NCI-H1105 (cell line): ENCODE measurements at places on chromosomes 3 and 15.

DNA sequence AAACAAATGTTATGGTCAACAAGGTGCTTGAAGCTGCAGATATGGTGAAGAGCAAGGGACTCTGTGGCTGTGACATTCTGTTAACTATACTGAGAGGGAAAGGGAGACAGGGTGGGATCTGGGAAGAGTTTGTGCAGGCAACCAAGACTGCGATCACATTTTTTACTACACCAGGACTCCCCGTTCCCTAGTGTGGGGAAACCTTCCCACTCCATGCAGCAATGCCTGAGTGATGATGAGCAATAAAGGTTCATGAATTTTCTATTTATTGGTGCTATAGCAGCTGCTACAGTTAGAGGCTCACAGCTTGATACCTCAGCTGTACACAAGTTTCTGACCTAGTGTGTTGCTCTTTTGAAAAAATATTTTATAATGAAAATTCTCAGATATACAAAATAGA lies 160.9 kb upstream of the SGO1 start:
- no peak for DNase-seq

- no peak for DNase-seq
Observed at GRCh38 chr15:94844198-94844537, 612.8 kb downstream of the MCTP2 start.

DNA sequence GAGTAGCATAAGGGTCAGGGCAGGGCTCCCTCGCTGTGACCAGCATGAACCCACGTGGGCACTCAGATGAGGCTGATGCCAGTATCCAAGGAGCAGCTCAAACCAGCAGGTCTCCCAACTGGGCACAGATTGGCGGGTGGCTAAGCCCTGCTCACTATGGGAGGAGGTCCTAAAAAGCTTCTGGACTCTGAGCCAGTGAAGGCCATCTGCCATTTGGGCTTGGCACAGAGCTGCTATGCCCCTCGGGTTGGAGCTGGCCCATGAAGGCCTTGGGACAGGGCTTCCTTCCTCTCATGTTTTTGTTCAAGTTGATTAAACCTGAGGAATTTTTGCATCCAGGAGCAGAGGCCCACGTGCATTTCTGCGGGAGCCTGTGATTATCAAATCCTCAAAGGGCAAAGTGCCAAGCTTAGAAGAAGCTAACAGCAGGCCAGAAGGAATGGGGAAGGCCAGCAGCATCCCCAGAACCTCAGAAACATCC lies 4.3 kb upstream of the STRA6 start:
- no peak for DNase-seq

DNA sequence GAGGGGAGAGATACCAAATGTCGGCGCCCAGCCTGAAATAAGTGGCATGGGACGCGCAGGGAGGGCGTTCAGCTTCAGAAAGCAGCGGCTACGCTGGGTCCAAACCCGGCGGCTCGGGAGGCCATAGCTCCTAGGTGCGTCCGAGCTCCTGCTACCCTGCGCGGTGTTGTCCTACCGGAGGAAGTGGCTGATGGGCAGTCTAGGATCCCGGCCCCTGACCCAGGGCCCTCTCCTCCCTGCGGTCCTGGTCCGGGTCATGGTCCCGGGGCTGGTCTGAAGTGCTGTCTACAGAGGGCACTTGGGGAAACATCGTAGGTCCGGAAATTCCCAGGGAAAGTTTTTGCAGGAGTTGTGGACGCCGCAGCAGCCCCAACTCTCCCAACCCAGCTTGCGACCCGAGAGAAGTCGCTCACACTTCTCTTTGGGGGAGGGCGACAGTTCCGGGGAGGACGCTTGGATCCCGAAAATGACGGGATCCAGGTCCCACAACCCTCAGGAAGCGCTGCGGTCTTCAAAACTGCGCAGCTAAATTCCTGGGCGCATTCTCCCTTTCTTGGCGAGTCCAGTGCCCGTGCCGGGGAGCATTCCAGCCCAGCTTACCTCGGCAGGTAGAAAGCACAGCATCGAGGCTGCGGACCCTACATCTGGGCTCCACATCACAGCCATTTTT lies 9.1 kb upstream of the FOXB1 start:
- DNase-seq, result no peak

DNA sequence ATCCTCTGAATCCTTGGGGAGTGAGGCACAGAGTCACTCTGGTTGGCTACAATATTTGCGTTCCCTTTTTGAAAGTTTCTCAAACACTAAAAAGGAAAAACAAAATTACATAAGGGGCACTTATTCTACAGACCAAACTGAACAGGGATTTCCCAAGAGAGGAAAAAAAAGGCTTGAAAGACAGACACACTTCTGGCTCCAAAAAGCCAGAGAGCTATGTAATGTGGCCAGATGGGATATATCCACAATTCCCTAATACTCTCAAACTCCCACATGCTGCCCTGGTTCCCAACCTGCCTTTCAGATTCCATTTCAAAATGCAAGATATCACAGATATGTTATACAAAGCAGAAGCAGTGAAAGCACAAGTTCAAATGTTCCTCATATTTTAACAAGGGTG lies 1.6 kb downstream of the FRMD4B start:
- DNase-seq, result no peak

DNA sequence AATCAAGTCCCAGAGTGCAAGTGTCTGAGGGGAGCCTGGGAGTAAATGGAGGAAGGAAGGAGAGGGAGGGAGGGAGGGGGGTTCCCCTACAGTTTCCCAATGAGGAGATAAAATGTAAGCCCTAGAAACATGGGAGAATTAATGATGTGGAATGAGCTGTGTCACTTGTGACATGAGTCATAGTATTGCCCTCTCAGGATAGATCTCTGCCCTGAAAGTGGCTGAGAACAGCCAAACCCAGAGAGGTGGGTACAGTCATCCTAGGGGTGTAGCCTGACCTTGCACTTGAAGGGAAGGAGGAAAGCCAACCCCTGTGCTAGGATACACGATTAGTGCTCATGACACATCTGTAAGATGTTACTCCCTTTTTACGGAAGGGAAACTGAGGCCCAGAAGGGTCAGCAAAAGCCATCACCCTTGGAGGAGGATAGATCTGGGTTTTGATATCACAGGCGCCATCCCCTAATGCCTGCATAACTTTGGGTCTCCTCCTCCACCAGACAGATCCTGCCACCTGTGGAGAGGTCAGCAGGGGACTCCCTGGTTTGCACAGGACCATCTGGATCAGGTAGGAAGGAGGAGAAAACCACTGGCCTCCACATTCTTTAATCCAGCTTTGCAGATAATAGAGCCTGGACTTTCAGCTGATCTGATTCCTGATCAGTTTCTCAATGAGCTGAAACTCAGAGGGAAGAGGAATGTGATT lies 23.1 kb upstream of the USP3 start:
- no peak for DNase-seq

DNA sequence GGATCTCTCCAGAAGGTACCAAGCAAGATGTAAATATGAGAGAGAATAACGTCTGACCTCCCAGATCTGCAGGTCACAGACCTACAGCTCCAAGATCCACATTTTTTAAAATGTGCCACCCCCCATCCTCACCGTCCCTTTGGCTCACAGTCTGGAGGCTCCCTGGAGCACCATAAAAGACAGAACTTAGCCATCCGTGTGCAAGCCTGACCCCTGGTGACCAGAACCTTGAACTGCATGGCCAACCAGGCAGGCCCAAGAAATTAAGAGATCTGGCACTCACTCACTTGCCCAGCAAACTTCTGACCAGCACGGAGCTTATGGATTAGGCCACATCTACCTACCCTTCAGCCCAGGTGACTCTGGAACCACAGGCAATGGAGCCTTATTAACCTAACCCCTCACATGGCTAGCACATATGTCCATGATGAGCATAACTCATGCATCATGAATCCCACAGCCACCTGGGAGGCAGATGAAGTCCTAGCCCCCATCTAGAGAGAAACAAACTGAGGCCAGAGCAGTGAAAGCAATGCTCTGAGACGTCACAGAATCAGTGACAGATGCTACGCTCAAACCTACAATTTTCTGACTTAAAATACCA lies 275.3 kb downstream of the UACA start:
- DNase-seq, result peak; percentile 57

DNA sequence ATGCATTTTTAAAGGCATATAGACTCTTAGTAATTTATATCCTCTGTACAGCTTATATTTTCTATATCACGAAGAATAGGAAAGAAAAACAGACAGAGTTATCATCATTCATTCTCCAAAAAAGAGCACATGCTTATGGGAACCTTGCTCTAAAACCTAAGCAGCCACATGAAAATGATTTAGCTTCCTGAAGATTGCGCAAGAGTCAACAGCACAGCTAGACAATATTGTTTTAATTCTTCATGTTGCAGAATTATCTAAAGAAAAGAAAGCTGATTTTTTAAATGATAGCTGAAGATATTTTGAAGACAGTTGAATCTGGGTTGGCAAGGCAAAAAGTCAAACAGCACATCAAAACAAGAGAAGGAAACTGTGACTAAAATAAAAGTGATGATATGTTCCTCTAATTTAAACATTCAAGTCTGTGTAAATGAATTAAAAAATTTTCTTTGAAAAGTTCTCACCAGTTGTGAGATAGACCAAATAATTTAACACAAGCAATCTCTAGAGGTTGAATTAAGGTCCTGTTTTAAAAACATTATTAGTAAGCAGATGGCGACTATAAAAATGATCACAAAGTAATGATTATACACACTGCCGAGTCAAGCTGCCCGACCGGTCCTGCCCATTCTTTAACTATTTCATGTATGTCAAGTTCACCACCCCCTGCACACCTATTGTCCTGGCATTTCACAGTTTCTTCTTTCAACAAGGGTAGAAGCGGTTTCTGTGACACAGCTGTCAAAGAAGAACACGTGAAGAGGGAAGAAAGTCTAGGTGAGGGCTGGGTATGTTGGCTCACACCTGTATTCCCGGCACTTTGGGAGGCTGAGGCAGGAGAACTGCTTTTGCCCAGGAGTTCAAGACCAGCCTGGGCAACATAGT lies 74.2 kb upstream of the BHLHE40 start:
- no peak for DNase-seq

DNA sequence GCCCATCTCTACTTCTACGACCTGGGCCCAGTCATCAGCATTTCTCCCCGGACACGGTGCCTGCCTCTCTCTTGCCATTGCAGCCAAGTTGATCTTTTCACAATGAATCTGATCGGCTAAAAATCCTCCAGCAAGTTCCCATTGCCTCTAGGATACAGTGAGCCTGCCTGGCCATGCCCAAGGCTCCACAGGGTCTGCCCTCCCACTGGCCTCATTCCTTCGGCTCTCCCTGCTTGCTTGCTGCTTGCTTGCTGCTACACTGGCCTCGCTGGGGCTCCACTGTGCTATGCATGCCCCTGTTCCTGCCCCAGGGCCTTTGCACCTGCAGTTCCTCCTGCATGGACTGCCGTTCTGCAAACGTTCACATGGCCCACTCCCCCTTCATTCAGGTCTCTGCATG lies 2.0 kb downstream of the ABTB1 start:
- no peak for DNase-seq

DNA sequence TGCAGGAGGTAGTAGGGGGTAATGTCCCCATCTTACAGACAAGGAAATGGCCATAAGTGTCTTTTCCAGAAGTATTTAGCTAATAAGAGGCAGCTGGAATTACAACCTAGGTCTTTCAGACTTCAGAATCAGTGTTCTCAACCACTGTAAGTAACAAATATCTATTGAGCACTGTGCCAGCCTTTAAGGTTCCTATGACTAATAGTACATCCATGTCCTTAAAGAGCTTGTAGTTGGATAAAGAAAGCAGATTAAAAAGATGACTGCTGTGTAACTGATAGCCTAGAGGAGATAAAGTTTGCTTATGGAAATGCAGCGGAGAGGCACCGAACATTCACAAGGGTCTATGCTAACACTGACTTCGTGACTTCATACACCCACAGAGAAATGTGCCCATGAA lies 136.0 kb downstream of the KCNMB2 start:
- DNase-seq, result no peak

- peak; percentile 54 for DNase-seq
Observed at GRCh38 chr15:27426805-27427204, 455.8 kb downstream of the GABRG3 start.

DNA sequence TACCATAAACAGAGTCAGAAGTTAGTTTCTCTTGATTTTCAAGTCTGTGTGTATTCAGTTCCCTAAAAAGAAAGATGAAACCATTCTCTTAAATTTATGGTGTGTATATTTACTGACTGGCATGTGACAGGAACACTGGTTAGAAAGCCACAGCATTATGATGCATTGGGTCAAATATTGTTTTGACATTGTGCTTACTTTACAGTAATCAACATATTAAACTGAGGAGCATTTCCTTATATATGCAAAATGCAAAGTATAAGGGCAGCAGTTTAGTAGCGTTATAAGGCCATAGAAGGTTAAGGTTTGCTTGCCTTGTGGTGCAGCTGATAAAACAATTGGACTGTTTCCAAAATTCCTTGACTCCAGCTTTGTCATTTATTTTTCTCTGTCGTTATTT lies 72.9 kb downstream of the EPHA3 start:
- no peak for DNase-seq

DNA sequence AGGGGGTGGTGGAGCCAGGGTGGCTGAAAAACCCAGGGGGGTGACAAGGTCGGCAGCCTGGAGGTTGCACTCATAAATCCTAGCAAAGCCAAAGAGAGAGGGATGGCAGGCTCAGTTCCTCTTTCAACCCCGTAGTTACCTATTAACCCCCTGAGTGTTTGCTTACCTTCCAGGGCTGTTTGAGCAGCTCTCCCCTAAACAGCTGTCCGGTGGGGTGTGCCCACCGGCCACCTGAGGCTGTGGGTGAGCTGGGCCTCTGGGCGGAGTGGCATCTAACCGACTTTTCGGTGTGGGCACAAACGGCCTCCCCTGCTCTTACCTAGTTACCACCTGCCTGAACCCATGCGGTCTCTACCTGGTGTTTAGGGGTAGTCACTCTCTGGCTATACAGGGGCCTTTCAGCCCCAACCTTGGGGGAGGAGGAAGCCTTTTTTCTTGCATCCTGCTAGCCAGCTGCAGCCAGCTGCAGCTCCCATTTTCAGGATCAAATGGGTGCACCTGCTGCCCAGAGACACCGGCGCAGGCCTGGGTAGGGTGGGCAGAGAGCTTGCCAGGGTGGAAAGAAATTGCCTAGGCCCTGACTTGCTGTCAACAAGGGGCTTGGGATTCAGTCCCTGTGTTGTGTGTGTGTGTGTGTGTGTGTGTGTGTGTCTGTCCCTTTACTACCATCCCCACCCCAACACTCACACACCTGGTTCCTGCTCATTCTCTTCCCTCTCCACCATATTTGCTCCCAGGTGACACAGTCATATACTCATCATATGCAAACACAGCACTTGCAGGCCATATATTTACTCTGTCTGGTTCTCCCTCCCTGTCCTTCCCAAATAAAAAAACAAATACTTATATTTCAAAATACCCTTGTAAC lies 3.7 kb downstream of the DLL4 start:
- no peak for DNase-seq

DNA sequence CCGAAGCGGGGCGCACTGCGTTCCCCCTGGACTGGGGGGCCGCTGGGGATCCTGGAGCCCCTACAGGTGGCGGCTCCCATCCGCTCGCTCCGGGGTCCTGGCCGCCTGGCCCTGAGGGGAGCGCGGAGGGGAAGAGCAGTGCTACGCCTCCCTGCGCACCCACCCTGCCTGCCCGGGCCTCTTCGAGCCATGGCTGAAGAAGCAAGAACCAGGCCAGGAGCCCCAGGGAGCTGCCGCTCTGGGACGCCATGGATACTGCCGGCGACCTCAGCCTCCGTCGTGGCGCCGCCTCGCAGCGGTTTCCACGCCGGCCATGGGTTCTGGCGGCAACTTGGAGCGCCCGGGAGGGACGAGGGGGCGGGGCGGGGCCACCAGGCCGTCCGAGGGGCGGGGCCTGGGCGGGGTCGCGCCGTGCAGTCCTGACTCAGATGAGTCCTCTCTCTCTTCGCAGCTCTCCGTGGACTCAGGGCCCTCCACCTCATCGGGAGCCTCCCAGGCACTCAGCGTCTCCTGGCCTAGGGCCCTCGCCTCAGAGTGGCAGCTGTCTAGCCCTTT lies 50.9 kb downstream of the MYL3 start:
- peak; percentile 47 for DNase-seq
